Right forelimb (tissue), 1 donor: ENCODE measurements at places on chromosomes 5 and 9.
A peak's percentile ranks its signal among the peaks of the same experiment; 100 is the strongest.

- peak; percentile 89 for DNase-seq
Observed at GRCh38 chr5:171667341-171668096, 118.1 kb upstream of the SMIM23 start.

GRCh38 chr9:4243113-4243512 lies 56.8 kb downstream of the GLIS3 start:
- DNase-seq = no peak

DNA sequence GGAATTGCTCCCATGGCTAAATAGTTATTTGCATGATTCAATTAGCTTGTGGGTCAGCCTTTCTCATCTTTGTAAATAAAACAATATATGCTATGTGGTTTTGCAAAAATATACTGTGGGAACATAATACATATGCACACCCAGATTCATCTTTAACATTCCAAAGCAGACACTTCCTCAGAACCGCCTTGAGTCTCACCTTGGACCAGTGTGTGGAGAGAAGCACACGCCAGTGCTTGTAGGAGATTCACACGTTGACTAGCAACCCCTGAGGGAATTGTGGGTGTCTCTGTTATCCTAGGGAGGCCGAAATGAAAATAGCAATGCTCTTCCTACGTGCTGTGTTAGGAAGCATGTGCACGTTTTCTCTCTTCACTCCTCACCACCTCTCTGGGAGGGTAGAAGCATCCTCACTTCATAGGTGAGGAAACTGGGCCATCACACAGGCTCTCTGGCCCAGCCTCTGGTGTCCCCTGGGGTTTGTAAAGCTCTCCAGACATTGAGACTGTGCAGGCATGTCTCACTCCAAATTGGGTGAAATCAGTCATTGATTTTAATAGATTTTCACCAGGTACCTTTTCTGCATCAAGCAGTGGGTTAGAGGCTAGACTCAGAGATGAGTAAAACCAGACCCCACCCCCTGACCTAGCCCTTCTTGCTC lies 221.7 kb downstream of the PBX3 start:
- DNase-seq = no peak

GRCh38 chr5:124136609-124137008 lies 609.8 kb downstream of the ZNF608 start:
- no peak for DNase-seq

- peak; percentile 16 for DNase-seq
Observed at GRCh38 chr5:178324481-178325310, 92.1 kb upstream of the PHYKPL start.

- DNase-seq = no peak
Observed at GRCh38 chr5:138351056-138351455, 1.4 kb upstream of the KDM3B start.

GRCh38 chr5:54146390-54146789 lies 164.0 kb downstream of the ARL15 start:
- peak; percentile 46 for DNase-seq

DNA sequence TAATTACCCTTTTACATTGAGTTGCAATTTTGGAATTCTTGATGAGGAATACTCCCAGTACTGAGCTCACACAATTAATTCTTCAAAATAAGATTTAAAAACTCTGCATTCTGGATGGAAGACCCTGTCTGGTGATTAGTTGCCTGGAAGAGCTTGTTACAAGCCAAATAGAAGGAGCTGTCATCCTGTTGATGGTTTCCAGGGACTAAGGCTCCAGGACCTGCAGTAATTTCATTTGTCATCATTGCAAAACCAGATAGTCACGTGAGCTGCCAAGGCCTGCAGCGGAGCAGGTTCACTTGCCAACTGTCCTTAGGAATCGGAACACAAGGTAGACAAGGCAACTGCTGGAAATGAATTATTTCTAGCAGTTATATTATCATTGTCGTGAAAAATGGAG lies 597.7 kb downstream of the CCDC171 start:
- no peak for DNase-seq

- DNase-seq = no peak
Observed at GRCh38 chr5:36561601-36562000, 44.8 kb upstream of the SLC1A3 start.

DNA sequence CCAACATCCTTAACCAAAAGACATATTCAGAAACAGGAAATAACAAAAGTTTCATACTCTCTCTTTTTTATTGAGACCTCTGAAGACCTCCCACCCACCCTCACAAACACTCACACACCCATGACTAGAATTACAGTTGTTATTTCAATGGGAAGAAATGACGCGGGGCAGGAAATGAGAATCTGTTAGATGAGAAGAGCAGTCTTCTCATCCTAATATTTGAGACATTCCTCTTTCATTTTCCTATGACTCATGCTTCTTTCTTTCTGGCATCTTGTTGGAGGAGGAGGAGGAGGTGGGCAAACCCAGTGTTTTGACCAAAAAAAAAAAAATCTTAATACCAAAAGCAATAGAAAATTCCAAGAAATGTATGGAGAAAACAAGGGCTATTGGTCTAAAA lies 179.5 kb upstream of the TARS1 start:
- no peak for DNase-seq

DNA sequence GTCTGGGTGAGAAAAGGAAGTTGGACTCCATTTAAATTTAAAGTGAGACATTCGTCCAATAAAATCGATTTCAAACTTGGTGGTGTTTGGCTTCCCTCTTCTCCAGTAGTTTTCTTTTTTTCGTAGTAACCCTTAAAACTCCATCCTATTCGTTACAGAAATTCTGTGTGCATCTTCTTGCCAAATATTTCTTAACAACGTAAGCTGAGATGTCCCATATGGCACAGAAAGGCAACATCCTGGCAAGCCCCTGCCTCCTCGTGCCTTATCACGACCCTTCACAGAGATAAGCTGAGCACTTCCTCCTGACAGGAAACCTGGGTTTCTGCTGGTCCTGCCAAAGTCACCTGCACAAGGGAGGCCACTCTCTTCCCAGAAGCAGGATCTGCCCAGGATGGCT lies 11.8 kb upstream of the ADAMTS2 start:
- no peak for DNase-seq

GRCh38 chr9:93035821-93036351 lies 22.6 kb upstream of the SUSD3 start:
- no peak for DNase-seq

DNA sequence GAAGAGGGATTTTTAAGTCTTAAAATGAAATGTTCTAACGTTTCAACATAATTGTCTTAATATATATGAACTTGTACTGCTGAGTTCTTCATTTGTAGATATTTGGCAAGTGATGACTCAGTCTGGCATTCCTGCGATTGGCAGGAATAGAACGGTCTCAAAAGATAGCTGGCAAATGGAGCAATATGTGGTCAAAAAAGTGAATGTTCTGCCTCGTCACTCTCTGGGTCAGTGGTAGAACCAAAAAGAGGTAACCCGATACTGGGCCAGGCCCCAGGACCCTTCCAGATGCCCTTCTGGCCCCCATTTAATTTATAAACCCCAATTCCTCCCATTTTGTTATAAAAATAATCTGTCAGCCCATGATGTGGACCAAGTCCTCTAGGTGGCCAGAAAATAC lies 39.2 kb downstream of the ZNF366 start:
- DNase-seq = no peak

GRCh38 chr5:55694152-55694830 lies 17.8 kb downstream of the SLC38A9 start:
- no peak for DNase-seq

GRCh38 chr5:76771705-76772405 lies 47.0 kb upstream of the F2RL1 start:
- no peak for DNase-seq

GRCh38 chr5:39426051-39426745 lies 1.4 kb upstream of the DAB2 start:
- no peak for DNase-seq

DNA sequence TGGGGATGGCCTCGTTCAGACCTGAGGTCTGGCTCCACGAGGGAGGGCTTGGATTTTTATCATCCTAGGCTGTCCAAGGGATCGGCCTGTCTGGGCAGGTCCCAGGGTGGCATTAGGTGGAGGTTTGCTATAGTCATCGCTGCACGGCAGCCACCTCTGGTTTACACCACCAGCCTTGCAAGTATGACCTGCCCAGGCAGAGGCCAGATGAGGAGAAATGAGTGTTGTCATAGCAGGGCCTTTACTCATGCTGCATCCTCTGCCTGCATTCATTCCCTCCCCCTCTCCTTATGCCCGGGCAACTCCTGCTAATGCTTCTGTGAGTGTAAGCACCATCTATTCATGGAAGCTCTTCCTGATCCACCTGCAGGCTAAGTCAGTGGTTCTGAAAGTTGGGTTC lies 15.3 kb upstream of the NDST1 start:
- DNase-seq = no peak

DNA sequence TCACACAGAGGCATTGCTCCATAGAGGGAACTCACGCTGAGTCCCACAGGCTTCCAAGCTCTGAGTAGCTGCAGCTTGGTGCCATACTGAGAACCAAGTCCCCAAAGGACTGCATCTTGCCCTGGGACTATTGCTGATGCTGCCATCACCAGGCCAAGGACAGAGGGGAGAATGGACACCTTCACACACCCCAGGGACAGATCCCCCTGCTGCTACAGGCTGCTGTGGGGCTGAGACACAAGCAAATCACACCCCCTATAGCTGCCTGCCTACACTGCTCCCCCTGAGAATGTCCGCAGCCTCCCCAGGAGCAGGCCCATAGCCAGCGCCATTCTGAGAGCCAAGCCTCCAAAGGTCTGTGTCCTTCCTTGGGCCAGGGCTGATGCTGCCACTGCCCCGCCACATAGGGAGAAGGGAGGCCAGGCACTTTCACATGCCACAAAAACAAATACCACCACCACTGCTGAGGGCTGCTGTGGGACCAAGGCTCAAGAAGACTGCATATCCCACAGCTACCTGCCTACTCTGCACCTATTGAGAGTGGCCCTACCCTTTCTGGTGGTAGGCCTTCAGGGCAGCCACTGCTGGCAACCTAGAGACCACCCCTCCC lies 81.5 kb downstream of the SYK start:
- DNase-seq = no peak

DNA sequence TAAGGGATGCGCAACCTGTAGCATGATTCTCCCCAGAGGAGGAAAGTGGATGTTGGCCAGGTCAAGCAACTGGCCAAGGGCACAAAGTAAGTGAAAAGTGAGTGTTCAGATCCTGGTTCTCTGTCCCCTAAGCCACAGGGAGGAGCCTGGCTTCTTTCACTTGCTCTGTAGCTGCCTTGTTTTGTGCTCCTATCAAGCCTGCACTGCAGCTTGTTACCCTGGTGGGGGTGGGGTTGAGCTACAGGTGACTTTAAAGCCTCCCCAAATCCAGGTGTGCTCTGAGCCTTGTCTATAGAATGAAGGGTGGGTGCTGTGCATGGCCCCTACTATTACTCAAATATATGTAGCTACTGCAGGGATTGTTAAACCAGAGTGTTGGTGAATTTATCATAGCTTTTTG lies 32.9 kb downstream of the RALGPS1 start:
- DNase-seq = no peak

- DNase-seq = no peak
Observed at GRCh38 chr9:11755951-11756350, 937.2 kb upstream of the TYRP1 start.

GRCh38 chr5:41962491-41962890 lies 37.4 kb downstream of the FBXO4 start:
- no peak for DNase-seq

DNA sequence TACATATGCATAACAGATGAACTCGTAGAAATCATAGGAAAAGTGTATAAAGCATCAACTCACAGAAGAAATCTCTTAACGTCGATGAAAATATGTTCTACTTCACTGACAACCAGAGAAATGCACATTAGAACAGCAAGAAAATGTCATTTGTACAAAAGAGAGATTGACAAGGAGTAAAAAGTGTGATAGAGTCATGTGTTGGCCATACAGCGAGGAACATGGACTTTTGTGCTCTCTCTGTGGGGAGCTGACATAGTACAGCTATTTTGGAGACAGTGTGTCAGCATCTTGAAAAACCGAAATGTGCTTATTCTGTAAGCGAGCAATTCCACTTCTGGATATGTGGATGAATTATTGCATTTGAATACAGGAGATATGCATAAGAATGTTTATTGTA lies 477.9 kb downstream of the ICE1 start:
- DNase-seq = no peak

DNA sequence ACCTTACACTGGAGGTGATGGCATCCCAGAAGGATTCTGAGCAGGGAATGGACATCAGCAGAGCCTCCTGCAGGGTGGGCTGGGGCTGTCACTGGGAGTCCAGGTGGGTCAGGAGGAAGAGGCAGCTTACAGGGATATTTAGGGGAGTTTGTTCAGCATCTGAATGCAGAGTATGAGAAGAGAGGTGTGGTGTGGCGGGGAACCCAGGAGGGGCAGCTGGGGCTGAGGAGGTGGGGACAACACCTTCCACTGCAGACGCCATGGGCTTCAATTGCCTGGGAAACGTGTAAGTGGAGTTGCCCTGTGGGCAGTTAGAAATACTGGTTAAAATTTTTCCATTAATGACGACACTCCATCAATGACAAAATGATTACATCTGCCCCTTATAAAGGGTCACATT lies 33.5 kb downstream of the S1PR3 start:
- DNase-seq = no peak

DNA sequence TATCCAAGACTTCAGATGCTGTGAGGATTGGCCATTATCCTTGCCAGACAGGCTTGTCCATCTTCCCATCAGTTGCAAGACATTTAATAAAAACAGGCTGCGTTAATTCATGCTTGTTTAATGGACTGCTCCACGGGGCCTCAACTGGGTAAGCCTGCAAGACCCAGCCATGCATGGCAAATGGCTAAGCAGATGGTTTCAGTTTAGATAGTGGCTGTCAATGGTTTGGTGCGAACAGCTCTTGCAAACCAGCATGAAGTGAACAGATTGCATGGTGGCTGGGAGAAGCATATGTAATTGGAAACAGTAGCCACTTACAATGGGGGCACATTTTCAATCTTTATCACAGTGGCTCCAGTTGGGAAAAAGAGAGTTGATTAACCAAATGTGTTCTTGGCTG lies 628.2 kb upstream of the KLF4 start:
- no peak for DNase-seq

DNA sequence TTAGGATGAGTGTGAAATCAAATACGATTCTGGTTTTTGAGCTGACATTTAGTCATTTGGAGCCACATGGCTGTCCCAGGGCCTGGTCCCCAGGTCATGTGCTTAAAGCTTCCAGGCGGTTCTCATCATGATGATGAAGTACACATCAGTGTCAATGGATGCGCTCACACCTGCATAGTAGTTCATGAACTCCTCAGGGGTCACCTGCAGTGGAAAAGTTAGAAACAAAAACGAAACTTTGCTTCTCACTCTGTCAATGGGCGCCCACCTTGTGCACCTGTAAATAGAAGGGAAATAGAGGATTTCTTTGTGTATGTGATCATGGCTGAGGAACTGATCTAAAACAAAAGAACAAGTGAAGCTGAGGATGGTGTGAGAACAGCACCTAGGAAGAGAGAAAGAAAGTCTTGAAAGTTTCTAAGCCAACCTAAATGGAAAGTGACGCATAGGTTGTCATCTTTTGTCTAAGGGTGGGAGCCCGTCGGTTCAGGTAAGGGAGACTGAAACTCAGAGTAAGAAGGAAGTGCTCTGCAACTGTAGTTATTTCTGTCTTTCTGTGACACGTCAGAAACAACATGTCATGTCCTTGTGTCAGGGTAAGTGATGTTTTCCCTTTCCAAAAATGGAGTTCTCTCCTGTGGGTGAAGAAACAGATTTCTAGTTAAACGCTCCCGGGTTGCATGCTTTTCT lies 33.8 kb downstream of the CAPSL start:
- no peak for DNase-seq

GRCh38 chr5:33513462-33514185 lies 72.9 kb downstream of the TARS1 start:
- no peak for DNase-seq

- DNase-seq = no peak
Observed at GRCh38 chr9:127450243-127450760, 904 bp downstream of the RPL12 start.
